NT2/D1 (cell line): ENCODE measurements at places on chromosomes 12 and 14.
A peak's percentile ranks its signal among the peaks of the same experiment; 100 is the strongest.

- DNase-seq, result peak; percentile 81
These were observed 97.0 kb downstream of the DPF3 start for GRCh38 chr14:72796935-72797334.

- DNase-seq, result no peak
These were observed 610.7 kb downstream of the VRK1 start for GRCh38 chr14:97407701-97408407.

- DNase-seq, result no peak
These were observed 642 bp upstream of the PHC1 start for GRCh38 chr12:8913702-8914032.

DNA sequence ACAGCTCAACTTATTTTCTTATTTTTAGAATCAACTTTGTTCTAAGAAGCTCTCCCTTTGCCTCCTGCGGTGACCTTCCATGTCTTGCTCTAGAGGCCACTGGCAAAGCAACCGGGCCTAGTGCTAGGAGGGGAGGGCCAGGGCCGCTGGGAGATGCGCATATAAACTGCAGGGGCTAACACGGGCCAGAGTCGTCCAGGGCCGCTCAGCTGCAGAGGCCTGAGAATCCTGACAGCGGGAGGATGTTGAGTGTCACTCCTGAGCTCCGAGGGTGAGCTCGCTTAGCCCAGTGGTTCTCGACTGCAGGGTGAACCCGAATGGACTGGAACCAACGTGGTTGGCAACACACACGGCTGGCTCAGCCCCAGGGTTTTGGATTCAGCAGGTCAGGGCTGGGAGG is 6.5 kb upstream of the PIWIL1 start:
- DNase-seq, result no peak

DNA sequence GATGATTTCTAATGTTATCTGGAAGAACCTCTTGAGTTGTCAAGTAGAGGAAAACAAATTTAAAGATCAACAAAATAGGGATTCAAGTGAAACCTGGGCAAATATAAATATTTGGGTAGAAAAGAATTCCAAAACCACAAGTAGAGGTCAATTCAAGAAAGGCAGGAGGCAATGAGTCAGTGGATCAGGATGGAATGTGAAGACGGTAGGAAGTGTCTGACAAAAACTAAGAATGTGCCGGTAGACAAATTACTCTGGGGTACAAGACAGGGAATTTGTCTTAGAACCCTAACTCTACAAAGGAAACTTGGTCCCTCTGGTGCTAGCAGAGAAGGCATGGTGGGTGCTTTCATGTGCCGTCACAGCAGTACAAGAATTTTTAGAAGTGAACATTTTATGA is 13.6 kb downstream of the ABCD2 start:
- DNase-seq, result no peak

- DNase-seq, result no peak
These were observed 838.3 kb upstream of the NOVA1 start for GRCh38 chr14:27435923-27436670.

DNA sequence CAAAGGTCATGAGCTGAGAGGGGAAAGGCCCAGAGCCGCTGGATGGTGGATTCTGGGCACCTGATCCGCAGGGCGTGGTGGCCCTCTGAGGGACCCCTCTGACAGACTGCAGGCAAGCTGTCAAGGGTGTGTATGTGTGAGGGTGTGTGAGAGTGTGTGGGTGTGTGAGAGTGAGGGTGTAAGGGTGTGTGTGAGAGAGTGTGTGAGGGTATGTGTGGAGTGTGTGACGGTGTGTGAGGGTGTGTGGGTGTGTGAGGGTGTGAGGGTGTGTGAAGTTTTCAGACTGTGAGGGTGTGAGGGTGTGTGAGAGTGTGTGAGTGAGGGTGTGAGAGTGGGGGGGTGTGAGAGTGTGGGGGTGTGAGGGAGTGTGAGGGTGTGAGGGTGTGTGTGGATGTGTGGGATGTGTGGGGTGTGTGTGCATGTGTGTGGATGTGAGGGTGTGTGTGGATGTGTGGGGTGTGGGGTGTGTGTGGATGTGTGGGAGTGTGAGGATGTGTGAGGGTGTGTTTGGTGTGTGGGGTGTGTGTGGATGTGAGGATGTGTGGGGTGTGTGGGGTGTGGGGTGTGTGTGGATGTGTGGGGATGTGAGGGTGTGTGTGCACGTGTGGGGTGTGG is 156.7 kb downstream of the TMEM121 start:
- DNase-seq, result no peak

DNA sequence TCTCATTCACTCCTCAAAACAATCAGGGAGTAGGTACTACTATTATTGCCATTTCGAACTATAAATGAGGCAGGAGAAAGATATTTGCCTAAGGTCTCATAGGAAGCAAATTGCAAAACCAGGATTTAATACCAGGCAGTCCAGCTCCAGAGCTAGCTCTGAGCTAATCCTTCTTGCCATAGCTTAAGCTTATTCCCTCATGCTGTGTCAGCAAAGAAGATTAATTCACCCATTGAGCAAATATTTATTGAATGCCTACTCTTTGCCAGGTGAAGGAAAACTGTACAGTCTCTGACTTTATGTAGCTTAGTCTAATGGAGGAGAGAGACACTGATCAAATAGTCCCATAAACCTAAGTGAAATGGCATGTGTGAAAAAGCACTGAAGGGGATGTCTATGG is 19.5 kb downstream of the KCNA5 start:
- DNase-seq, result no peak

GRCh38 chr14:48586099-48586498 is 910.7 kb upstream of the MDGA2 start:
- DNase-seq, result no peak
